ENCODE measurements at places on chromosomes 2 and 18.

DNA sequence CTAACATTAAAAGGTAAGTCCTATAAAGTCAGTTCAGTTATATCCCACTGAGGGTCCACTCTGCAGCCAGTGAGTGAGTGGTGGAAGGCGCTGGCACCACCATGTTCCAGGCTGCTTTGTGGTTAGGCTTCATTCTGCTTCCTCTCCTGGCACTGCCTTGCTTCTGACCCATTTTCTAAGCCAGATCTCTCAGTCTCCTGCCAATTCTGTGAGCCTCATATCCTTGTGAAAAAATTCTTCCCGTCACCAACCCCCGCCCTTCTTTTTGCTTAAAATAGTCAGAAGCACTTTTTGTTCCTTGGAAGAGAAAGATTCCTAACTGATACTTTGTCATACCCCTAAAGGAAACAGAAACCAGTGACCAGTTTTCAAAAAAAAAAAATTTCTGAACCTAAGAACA, 139.8 kb upstream of the NCK2 start:
- H3K36me3 ChIP-seq, result no peaks in the 10 kb centered on the region

DNA sequence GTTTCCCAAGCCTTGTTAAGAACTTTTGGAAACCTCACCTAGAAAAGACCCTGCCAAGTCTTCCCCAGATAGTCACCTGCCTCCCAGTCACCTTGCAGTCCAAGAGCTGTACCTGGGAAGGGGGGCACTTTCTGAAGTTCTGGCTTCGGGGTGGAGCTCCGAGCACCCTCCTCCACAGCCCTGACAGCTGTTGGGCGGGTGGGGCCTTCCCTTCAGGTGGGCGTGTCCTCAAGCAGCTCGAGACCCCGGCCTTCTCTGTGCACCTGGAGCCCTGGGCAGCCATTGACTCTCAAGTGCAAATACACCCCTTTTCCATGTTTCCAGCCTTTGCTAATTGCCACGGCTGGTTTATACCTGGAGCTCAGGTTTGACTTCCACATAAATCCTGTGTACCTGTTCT, 37.0 kb upstream of the IGFBP5 start:
- H3K27me3 ChIP-seq, result no peaks in the 10 kb centered on the region
- no peak overlapping the region for H3K4me3 ChIP-seq
- no peak overlapping the region for H3K27ac ChIP-seq
- no peaks in the 10 kb centered on the region for H3K4me1 ChIP-seq
- no peak for DNase-seq
- H3K36me3 ChIP-seq, result no peaks in the 10 kb centered on the region

GRCh38 chr2:169738566-169739229, 5.1 kb downstream of the KLHL23 start:
- no peak for DNase-seq
- H3K27me3 ChIP-seq, result no peaks in the 10 kb centered on the region
- peak overlapping the region; percentile 90 for H3K4me3 ChIP-seq
- peaks cover 9% of the 10 kb centered on the region for H3K4me1 ChIP-seq

DNA sequence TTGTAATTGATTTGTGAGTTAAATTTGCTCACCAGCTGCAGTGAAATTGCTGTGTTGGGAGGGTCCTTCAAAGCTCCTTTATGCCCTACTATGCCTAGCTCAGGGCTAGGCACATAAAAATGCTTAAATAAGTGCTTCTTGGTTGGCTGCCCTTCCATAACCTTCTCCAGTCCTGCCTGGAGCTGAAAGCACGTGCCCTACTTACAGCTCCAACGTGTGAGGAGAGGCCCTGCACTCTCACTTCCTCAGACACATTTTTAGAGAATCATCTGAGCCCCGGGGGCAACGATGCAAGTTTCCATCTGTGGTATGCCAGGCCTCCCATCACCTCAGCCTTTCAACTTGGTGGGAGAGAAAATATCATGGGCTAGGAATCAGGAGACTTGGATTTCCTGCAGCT, 202.7 kb downstream of the BCL11A start:
- H3K27me3 ChIP-seq, result no peaks in the 10 kb centered on the region
- DNase-seq, result no peak
- H3K4me3 ChIP-seq, result no peak overlapping the region
- no peak overlapping the region for H3K27ac ChIP-seq

- H3K4me3 ChIP-seq, result no peak overlapping the region
- no peak for DNase-seq
- H3K27me3 ChIP-seq, result no peaks in the 10 kb centered on the region
- no peaks in the 10 kb centered on the region for H3K36me3 ChIP-seq
- no peaks in the 10 kb centered on the region for H3K4me1 ChIP-seq
- no peak overlapping the region for H3K27ac ChIP-seq
These were observed 4.6 kb upstream of the CIB4 start for GRCh38 chr2:26645762-26646161.

Data from psoas muscle (tissue), 8 donors.